ENCODE measurements at places on chromosomes 2 and 18.

DNA sequence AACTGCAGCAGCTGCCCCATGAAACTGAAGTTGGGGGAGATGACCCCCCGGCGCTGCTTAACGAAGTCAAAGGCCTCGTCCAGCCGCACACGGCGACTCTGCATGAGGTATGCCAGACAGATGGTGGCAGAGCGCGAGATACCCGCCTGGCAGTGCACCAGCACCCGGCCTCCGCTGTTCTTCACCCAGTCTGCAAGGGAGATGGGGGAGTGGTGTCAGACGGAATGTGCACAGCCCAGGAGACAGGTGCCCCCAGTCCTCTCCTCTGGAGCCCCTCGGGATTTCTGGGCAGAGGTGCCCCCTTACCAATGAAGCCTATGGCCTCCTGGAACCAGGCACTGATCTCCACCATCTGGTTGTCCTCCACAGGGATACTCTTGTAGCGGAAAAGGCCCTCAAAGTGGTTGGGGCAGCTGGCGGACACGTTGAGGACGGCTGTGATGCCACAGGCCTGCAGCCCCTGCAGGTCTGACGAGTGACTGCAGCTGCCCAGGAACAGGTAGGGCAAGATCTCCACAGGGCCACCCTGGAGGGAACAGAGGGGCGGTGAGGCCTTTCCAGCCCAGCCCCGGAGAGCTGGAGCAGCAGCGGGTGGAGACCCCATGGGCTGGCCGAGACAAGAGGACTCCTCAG lies 1.3 kb downstream of the DUSP2 start:
- no peak for DNase-seq

DNA sequence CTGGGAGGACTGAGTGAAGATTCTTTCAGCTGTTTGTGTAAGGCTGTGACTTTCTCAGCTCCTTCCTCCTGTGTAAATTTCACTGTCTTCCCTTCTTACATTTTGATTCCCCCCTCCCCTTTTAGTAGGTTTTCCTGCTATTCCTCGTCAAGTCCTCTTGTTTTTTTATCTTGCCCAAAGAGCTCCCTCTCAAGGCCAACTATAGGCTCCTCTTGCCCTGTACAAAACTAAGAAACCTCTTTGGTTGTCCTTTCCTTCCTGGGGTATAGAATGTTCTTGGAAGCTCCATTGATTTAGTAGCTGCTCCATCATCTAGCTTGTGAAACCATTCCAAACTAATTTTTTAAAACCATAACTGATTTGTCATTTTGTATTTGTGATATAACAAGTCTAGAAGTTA lies 7.3 kb downstream of the CCDC121 start:
- DNase-seq: no peak

GRCh38 chr18:55744206-55744605 lies 156.2 kb upstream of the TCF4 start:
- no peak for DNase-seq

DNA sequence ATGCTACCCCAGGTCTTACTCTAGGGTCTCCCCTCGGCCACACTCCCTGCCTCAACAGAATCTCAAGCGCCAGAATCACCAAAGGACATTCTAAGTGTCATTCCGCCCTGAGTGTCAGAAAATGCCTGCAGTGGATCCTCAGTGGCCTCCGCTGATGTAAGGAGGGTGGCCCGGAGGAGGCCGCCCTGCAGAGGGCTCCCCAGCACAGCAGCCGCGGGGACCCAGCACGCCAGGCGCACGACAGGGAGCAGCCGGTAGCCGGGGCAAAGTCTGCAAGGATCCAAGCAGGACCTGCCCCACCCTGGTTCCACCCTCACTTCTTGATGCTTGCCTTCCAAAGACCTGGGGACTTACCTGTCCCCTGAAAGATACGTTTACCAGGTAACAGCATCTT lies 54.2 kb upstream of the ID2 start:
- no peak for DNase-seq

DNA sequence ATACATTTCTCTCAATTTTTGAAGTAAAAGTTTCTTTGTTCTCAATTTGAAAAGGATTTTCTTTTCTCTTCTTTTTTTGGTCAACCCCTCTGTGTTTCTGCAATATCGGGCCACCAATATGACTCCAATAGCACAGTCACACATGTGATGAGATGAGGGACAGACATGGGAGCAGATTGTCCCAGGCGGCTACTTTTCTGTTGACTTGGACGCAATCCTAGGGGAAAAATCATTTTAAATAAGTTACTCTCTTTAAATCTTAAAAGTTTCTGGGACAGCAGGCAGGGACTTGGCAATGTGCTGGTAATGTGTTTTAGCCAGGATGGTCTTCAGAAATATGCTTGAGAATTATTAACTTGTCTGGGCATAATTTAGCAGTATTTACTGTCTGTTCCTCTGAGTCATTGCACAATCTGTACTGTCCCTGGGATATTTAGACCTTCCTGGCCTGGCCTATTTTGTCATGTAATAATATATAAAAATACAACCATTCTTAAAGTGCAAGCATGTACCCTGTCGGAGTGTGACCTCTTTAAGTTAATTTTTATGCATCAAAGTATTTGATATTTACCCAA lies 388.5 kb upstream of the FANCL start:
- no peak for DNase-seq

DNA sequence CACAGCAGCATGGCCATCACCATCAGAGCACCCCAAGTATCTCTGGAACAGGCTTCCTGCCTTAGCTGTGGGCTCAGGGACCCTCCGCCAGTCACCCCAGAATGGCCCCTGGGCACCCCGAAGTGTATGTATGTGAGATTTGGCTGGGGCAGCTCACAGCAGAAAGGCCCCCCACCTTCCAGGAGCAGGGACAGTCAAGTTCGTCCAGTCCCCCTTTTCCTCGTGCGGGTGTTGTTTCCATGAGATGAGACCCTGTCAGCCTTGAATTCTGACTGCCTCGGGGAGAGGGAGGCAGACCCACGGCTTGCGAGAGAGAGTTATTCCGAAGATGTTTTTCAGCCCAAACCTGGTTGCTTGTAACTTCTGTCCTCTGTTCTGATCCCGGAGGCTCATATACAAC lies 290.9 kb upstream of the HDAC4 start:
- no peak for DNase-seq

- no peak for DNase-seq
Observed at GRCh38 chr18:49697757-49698524, 115.4 kb downstream of the ACAA2 start.

GRCh38 chr2:146489386-146489785 lies 1355.4 kb upstream of the ACVR2A start:
- no peak for DNase-seq

DNA sequence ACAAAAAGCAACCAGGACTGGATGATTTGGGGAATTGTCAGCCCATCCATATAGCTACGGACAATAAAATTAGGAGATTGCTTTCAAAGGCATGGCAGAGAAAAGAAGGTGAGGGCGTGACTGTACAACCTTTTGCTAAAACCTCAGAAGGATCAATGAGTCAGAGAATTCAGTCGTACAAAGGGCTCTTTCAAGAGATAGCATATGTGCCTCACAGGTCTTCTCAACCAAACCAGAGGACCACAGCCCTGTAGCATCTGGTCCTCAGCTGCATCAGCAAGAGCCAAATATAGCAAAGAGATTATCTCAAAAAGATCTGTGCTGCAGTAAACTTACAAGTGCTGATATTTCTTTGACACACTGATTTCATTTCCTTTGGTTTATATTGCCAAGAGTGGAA lies 149.9 kb upstream of the RAB6C start:
- DNase-seq: no peak

DNA sequence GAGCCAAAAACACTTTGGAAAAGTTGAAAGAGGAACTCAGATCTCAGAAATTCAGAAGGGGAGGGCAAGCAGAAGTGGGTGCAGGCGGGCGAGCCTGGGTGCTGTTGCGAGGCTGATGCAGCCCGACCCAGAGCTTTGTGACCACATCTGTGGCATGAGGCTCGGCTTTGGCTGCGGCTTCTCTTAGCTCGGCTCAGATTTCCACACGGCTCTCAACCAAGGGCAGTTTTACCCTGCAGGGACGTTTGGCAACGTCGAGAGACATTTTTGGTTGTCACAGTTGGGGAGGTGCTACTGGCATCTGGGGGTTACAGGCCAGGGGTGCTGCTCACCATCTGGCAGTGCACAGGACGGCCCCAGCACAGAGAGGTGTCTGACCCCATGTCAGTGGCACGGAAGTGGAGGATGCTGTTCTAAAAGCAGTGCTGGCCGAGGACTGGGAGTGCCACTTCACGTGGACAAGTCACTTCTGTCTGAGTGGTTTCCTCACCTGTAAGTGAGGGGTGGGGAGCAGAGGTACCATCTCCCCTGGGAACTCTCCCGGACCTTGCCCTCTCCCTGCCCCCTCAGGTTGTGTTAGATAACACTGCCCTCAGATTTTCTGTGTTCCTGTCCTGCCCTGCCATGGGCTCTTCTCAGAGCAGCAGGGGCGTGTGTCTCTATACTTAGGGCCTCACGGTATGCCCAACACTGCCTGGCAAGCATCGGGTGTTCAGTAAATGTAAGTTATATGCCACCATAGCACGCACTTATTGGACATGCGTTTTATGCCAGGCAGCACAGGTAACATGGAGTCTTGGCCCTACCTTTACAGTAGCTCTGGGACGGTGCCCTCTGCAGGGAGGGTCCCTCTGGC lies 48.7 kb upstream of the FAHD2A start:
- DNase-seq: no peak

DNA sequence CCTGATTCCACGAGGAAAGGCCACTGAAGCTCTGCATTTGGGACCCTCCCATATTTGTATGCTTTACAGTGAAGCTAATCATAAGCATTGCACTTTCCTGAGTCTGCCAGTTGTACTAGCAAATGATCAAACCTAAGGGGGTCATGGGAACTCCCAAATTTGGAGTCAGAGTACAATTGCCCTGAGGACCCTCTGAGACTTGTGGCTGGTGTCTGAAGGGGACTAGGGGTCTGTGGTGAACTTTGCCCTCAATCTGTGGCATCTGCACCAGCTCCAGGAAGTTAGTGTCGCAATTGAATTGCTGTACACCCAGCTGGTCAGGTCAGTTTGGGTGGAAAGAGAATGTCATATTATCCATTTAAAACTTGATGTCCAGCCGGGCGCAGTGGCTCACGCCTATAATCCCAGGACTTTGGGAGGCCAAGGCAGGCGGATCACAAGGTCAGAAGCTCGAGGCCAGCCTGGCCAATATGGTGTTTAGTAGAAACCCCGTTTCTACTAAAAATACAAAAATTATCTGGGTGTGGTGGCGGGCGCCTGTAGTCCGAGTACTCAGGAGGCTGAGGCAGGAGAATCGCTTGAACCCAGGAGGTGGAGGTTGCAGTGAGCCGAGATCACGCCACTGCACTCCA lies 18.1 kb downstream of the SOWAHC start:
- DNase-seq: no peak
